Vagina (tissue), 2 donors: ENCODE measurements at places on chromosomes 3 and 15.

GRCh38 chr3:107892955-107893624 is 197.7 kb downstream of the CD47 start:
- no peak for DNase-seq

GRCh38 chr3:14353502-14353901 is 48.9 kb upstream of the SLC6A6 start:
- no peak for DNase-seq

GRCh38 chr3:27509376-27509775 is 25.2 kb upstream of the SLC4A7 start:
- DNase-seq: no peak

- no peak for DNase-seq
Observed at GRCh38 chr15:73341886-73342600, 26.7 kb downstream of the HCN4 start.
